NCI-H2107 (cell line): ENCODE measurements at places on chromosomes 5 and 9.
A peak's percentile ranks its signal among the peaks of the same experiment; 100 is the strongest.

GRCh38 chr9:31759703-31760102, 624.7 kb upstream of the ACO1 start:
- DNase-seq: no peak

DNA sequence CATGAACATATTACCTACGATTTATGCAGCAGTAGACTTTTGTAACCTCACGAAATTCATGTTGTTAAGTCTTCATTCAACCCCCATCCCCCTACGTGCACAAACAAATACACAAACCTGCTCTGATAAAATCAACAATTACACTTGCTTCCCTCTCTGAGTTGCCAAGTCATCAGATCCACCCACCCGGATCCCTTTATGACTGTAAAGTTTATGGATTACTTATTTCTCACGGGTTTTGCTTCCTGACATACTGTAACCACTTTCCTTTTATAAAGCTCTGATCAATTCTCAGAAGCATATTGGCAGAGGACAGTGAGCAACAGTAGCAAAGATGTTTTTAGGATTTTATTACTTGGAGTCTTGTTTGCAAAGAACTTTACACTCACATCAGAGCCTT, 70.5 kb downstream of the MLLT3 start:
- no peak for DNase-seq

GRCh38 chr9:98941946-98942523, 1.7 kb upstream of the COL15A1 start:
- DNase-seq: no peak

GRCh38 chr9:32291370-32291769, 93.1 kb upstream of the ACO1 start:
- no peak for DNase-seq

GRCh38 chr5:130549884-130550561, 615.0 kb downstream of the HINT1 start:
- DNase-seq: no peak

DNA sequence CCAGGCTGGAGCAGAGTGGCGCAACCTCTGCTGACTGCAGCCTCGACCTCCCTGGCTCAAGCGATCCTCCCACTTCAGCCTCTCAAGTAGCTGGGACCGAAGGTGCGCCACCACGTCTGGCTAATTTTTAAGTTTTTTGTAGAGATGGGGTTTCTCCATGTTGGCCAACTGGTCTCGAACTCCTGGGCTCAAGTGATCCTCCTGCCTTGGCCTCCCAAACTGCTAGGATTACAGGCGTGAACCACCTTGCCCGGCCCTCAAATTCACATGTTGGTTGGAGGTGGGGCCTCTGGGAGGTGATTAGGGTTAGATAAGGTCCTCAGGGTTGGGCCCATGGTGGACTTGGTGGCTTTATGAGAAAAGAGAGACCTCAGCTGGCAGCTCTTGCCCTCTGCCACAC, 10.1 kb downstream of the LCN12 start:
- no peak for DNase-seq

GRCh38 chr5:16930496-16930895, 5.6 kb downstream of the MYO10 start:
- no peak for DNase-seq

- no peak for DNase-seq
These were observed 17.5 kb upstream of the JAK2 start for GRCh38 chr9:4967523-4967922.

- DNase-seq: no peak
These were observed 51.9 kb upstream of the POU5F2 start for GRCh38 chr5:93793159-93793781.

DNA sequence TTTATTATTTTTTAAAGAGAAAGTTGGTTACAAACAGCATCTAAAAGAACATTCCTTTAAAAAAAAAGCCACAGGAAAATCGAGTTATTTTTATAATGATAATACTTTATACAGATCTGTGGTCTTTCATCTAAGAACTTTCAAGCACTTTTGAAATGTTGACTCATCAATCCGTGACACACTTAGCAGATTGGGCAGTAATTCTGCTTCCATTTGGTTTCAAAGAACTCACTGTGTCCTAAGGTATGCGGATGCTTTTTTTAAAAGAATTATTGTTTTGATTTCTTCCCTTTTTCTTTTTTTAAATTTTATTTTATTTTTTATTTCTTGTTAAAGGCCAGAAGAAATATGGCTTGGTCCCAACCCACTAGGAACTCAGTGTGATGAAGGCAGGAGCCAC, 147.8 kb downstream of the AOPEP start:
- DNase-seq: no peak

- no peak for DNase-seq
These were observed 50.1 kb upstream of the ADAMTS16 start for GRCh38 chr5:5089895-5090649.

- peak; percentile 85 for DNase-seq
These were observed 21.2 kb downstream of the NSUN2 start for GRCh38 chr5:6611334-6612256.

DNA sequence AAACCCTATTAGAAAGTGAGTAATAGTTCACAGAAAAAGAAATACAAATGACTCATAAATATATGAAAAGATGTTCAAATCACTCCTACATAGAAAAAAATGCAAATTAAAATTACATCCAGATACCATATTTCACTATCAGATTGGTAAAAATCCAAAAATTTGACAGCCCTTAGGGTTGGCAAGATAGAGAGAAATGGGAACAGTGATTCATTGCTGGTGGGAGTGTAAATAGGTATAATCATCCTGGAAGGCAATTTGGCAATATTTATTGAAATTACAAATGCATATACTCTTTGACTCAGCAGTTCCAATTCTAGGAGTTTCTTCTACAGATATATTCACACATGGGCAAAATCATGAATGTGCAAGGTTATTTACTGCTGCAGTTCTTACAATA, 273.5 kb downstream of the NR2F1-AS1 start:
- no peak for DNase-seq

GRCh38 chr5:169299663-169300467, 1.1 kb downstream of the SLIT3 start:
- no peak for DNase-seq

GRCh38 chr5:174328631-174329299, 283.3 kb downstream of the NSG2 start:
- no peak for DNase-seq
